ENCODE measurements at places on chromosomes 2 and 18. TPM values are rescaled to one million over a fixed set of nuclear protein-coding genes. Genes with fewer than 3 reads are reported as not detected.

- DNase-seq = no peak
Observed at GRCh38 chr2:69584127-69584889, 59.2 kb downstream of the AAK1 start.

DNA sequence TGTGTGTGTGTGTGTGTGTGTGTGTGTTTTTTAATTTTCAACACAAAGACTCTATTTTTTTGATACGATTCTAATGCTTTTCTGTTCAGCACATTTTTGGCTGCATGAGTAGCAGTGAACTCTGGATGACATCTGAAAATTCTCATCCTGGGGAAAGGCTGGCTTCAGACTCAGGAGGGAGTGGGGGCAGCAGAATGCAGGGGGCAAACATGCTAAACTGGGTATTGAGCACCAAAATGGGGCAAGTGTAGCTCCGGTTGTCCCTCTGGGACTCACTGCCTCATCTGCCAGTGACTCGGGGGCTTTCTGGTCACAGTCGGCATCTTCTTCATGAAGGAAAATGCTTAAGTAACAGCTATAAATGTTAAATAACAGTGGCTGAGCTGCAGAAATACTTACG, 116.8 kb upstream of the PID1 start:
- DNase-seq = no peak

- no peak for DNase-seq
Observed at GRCh38 chr2:50672282-50672681, 359.6 kb downstream of the NRXN1 start.

The AFF3 gene
- polyA plus RNA-seq = 24.6 TPM

The ARMC9 gene
- polyA plus RNA-seq = 28.9 TPM

The LYG2 gene
- 0.71 TPM for polyA plus RNA-seq
